Left renal pelvis (tissue), 4 donors: ENCODE measurements at places on chromosomes 4 and X. TPM values are rescaled to one million over a fixed set of nuclear protein-coding genes. Genes with fewer than 3 reads are reported as not detected.

DNA sequence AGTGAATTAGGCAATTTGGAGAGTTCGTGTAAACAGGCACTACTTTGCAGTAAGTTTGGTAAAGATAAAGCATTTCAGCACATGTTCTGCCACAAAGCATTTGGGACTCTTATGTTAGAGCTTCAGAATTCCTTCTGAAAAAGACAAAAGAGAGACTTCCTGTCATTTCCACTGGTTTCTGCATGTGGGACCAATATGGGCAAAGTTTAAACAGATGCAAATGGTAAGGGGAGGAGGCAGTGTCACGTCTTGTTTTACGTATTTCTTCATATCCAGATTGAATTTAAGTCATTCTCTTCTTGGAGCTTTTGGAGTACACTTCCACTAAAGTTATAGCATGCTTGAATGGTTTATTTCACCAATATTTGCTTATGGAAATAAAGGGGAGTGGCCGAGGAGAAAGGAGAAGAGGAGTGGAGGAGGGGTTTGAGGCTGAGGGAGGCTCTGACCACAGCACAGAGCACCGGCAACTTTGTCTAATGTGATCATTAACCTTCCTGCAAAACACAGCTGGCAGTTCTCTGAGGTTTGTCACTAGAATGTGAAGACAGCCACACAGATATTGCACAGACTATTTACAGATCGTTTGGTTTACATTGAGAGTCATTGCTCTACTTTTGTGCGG is at the start of gene APELA:
TSS of gene APELA (plus strand) at position 479 of the 625 bp plus-strand sequence. CDS start 154 bp downstream, outside the sequence.
- no peak for DNase-seq

- DNase-seq: no peak
Measured at GRCh38 chrX:7059214-7059838, 88.2 kb upstream of the STS start.

DNA sequence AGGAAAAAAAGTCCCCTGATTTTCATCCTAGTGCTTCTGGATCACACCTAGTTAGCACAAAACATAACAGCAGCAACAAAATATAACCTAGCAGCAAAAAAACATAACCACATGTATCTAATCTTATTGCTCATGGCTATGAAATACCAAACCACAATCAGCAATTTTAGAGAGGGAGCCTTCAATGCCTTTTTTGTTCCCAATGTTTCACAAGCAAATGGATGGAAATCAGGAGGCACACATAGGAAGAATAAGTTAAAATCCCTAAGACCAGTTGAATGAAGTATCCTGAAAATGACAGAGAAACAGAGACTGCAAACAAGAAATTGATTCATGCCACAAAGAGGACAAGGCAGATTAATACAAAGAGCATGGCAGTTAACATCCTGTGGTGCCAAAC is 361.6 kb downstream of the GPM6A start:
- DNase-seq: no peak

DNA sequence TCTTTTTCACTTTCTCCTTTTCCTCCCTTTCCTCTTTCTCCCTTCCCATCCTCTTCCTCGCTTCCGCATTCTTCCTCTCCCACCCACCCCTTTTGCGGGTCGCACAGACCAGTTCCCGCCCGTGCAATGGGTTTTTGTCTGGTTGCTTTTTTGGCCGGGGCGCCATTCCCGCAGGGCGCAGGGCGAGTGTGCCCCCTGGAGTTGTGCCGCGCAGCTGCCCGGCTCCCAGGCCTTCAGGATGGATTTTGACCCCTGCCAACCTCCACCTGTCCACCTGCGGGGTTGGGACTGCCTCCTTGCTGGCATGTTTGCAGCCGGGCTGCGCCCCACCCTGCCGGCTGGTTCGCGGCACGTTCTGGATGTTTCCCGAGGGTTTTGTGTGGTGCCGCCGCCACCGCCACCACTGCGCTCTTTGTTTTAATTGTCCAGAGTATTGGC is 578 bp upstream of the SEL1L3 start:
- DNase-seq: no peak

- DNase-seq: no peak
Measured at GRCh38 chr4:125111323-125111722, 203.4 kb upstream of the FAT4 start.

GRCh38 chrX:40207626-40208025 is 109.9 kb upstream of the BCOR start:
- no peak for DNase-seq

DAPP1 gene
- 1.3 TPM for polyA plus RNA-seq

CENPVL1 gene
- 0.34 TPM for polyA plus RNA-seq
